Dermis microvascular lymphatic vessel endothelial cell (primary cell): ENCODE measurements at places on chromosomes 11 and 22.

- no peak for DNase-seq
Observed at GRCh38 chr11:34205326-34206035, 100.1 kb downstream of the NAT10 start.

DNA sequence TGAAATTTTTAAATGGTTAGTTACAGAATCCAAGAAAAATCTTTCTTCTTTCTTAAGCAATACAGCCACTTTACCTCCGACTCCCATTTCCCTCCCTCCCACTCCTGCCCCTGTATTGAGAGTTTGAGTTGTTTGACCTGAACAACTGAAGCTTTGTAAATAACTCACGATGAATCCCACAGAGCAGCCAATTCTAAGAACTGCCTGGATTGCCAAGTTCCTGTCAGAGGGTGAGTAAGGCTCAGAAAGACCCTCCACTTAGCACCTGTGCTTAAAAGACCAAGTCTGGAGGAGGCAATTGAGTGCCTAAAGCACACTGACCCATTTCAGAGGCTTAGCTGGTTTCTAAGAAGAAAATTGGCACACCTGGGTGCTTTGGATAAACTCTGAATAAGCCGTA is 158.5 kb downstream of the MSANTD4 start:
- no peak for DNase-seq

- no peak for DNase-seq
Observed at GRCh38 chr22:38082986-38083710, 836 bp downstream of the SLC16A8 start.

GRCh38 chr22:44926491-44927415 is 83.1 kb downstream of the PHF21B start:
- DNase-seq = no peak

GRCh38 chr11:6249770-6250555 is 9.7 kb upstream of the CCKBR start:
- DNase-seq = peak; percentile 52

DNA sequence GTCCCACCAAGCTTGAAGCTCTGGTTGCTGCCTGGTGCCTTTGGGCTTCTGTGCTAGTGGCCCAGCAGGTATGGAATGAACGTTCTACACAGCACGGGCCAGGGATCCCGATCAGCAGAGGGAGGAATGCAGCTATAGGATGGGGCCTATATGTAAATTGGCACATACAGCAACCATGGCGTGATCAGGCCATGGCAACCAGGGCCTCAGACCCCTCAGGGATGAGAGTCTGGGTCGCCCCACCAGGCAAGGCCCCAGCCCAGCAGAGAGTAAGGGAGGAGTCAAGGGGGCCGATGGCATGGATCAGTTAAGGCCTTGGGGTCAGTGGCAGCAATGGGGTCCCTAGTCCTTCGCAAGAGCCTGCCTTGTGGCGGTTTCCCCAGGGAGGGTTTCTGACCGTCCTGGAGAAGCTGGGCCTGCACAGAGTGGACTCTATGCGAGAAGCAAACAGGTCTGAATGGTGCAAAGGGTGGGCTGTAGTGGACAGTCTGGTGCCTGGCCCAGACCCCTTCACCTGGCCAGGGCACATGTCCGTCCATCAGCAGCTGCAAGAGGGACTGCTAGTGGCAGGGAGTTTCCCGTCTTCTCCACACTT is 98.6 kb downstream of the RPS6KA4 start:
- DNase-seq = no peak

- no peak for DNase-seq
Observed at GRCh38 chr22:26546282-26546681, 34.0 kb upstream of the TFIP11 start.

GRCh38 chr22:26689513-26690301 is 32.3 kb downstream of the MIAT start:
- no peak for DNase-seq

DNA sequence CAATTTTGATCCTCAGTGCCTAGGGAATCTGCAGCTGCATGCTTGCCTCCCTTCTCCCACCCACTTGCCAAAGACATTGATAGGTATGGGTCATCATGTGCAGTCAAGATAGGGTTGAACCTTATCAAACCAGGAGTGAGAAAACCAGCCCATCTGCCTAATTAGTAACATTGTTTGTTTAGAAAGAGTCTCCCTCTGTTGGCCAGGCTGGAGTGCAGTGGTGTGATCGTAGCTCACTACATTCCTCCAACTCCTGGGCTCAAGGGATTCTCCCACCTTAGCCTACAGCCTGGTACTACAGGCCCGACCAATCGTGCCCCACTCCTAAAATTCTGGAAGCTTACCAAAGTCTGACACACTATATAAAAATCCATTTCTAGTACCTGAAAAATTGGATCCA is 4.6 kb downstream of the C11orf71 start:
- DNase-seq = no peak

DNA sequence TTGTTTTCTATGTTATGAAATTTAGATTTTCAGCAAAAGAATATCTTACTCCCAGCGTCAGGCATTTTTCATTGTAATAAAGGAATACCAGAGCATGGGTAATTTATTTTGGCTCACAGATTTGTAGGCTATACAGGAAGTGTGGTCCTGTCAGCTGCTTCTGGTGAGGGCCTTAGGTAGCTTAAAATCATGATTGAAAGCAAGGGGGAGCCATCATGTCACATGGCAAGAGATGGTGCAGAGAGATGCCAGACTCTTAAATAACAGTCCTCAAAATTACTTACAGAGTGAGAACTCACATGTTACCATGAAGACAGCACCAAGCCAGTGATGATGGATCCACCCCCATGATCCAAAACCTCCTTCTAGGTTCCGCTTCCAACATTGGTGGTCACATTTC is 825.0 kb upstream of the CHORDC1 start:
- no peak for DNase-seq

- DNase-seq = no peak
Observed at GRCh38 chr11:83681031-83681781, 395.0 kb upstream of the CCDC90B start.

DNA sequence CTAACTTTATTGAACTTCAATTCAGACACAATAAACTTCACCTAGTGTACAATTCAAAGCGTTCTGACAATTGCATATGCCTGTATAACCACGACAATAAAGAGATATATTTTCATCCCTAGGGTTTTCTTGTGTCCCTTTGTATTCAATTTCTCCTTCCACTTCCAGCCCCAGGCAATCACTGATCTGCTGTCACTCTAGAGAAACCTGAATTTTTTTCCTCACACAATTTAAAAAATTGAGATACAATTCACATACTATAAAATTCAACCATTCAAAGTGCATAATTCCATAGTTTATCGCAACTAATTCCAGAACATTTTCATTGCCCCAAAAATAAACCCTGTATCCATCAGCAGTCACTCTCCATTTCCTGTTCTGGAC is 116.6 kb downstream of the MRTFA start:
- no peak for DNase-seq

GRCh38 chr11:72929256-72929655 is 115.0 kb downstream of the ATG16L2 start:
- no peak for DNase-seq

DNA sequence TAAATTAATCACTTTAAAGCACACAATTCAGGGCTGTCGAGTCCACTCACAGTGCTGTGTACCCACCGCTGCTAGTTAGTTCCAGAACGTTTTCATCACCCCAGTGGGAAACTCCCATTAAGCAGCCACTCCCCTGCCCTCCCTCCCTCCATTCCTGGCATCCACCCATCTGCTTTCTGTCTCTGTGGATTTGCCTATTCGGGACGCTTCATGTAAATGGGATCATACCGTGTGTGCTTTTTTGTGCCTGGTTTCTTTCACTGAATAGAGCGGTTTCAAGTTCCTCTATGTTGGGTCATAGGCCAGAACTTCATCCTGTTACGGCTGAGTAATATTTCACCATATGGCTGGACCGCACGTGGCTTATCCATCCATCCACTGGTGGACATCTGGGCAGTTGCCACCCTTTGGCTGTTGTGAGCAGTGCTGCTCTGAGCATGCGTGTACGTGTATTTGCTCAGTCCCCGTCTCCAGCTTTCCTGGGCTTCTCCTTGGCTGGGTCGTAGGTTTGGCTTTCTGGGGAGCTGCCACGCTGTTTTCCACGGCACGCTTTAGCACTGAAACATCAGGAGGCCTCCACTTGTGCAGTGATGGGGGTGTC is 30.1 kb downstream of the ARHGAP8 start:
- no peak for DNase-seq

GRCh38 chr22:20904008-20904979 is 12.9 kb upstream of the CRKL start:
- no peak for DNase-seq

DNA sequence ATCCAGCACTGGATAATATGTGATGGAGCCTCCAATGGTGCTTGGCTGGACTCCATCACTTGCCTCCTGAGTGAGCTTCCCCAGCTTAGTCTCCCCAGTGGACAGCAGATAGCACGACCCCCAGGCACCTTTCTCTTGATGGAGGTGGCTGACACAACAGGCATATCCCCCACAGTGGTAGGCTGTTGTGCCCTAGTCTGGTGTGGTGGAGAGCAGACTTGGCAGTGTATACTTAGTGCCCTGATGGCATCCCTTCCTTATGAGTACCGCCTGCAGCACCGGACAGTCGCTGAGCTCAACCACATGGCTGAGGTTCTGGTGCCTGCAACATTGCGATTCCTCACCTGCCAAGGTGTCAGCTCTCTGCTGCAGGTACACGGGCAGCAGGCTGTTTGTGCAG is 50.1 kb downstream of the DNHD1 start:
- DNase-seq = no peak

- DNase-seq = no peak
Observed at GRCh38 chr22:43305806-43306205, 37.4 kb downstream of the SCUBE1 start.

- no peak for DNase-seq
Observed at GRCh38 chr11:122656631-122657101, 1.1 kb downstream of the UBASH3B start.

- no peak for DNase-seq
Observed at GRCh38 chr11:8252388-8252787, 11.3 kb downstream of the LMO1 start.

DNA sequence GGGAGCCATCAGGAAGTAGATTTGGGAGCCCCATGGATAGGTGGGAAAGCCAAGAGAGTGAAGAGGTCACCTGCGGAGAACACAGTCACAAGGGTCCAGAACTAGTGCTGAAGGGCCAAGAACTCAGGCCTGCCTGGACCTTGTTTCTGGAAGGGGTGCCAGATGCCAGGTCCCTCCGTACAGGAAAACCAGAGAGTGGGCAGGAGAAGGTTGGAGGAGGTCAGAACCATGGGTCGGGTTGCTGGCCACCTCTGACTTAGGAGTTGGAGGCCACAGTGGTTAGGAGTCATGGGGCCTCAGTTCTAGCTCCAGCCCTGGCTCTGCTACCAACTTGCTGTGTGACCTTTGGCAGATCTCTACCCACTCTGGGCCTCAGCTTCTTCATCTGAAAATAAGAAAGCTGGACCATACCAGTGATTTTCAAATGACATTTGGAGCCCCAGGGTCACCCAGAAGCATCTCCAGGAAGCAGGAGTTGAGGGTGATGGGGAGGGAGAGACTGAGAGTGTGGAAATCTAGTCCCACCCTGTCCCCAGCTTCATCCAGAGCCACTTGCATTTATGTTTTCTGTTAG is 20.8 kb upstream of the TUB start:
- DNase-seq = no peak

DNA sequence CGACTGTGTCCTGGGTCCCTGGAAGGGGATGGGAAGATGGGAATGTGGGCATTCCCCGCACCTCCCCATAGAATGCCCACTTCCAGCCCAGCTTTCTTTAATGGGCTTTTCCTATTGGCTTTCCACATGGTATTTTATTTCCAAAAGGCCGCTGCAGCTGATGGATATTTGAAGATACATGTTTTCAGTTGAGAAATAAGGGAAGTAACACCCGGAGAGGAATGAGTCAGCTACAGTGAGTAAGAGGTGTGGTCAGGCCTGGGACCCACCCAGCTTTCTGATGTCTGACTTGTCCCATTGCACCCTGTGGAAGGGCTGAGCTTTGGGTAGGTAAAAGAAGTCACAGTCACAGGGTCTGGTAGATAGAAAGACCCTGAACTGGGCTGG is 476.9 kb downstream of the MIAT start:
- DNase-seq = no peak

DNA sequence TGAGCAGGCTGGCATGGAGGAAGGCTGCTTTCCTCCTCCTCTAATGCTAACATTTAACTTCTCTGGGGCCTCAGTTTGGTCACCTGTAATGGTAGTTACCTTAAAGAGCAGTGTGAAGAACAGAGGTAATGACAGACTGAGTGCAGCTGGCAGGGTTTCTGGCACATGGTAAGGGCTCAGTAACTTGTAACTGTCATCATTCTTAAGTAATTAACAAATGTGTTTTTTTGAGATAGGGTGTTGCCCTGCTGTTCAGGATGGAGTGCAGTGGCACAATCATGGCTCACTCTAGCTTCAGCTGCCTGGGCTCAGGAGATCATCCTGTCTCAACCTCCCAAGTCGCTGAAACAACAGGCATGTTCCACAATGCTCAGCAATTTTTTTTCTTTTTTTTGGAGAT is 242.0 kb upstream of the SYN3 start:
- DNase-seq = no peak

DNA sequence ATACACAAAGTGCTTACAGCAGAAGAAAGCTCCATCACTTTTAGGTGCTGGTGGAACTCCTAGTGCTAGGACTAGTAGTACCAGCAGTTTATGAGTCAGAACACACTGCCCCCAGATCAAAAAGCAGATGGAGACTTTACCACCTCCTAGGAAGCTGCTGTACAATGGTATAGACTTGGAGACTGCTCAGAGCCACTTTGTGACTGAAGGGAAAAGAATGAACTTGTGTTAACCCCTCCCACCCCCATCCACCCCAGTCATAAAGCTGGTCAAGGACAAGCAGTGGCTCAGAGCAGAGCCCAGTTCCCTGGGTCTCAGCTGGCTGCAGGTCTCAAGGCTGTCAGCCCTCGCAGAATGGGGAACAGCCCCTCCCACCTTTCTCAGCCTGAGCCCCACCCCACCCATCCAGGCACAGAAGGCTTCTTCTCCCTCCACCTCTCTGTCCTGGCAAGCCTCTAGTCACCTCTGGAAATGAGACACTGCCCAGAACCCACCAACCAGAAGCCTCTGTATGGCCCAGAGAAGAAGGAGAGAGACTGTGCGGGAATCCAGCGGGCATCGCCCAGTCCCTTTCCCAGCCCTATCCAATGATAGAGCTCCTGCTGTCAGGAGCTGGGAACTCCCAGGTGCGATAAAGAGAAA is 23.8 kb downstream of the PACSIN2 start:
- DNase-seq = peak; percentile 47

GRCh38 chr22:24768537-24769374 is 5.8 kb downstream of the PIWIL3 start:
- DNase-seq = peak; percentile 54

GRCh38 chr11:75706260-75706729 is 11.3 kb upstream of the MOGAT2 start:
- peak; percentile 77 for DNase-seq

- no peak for DNase-seq
Observed at GRCh38 chr11:7531011-7531410, 17.2 kb downstream of the PPFIBP2 start.

DNA sequence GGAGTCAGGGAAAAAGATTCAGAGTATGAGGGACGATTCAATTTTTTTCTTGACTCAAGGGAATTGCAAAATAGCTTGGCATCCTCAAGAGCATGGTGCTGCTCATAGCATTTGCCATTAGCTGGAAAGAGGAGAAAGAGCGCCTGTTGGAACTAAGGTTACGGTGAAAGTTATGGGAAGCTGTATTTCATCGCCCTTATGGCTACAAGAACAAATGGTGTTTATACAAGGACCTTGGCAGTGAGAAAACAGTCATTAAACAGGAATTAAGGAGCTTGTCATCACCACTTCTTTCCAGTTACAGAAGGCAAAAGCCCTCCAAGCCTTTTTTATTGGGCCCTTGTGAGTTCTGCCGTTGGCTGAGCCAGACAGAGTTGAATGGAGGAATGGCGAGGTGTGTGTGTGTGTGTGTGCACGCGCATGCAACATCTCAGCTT is 74.2 kb downstream of the ALX4 start:
- no peak for DNase-seq

GRCh38 chr11:16097543-16097942 is 258.8 kb downstream of the SOX6 start:
- no peak for DNase-seq
